ENCODE measurements at places on chromosomes 6 and 20.

DNA sequence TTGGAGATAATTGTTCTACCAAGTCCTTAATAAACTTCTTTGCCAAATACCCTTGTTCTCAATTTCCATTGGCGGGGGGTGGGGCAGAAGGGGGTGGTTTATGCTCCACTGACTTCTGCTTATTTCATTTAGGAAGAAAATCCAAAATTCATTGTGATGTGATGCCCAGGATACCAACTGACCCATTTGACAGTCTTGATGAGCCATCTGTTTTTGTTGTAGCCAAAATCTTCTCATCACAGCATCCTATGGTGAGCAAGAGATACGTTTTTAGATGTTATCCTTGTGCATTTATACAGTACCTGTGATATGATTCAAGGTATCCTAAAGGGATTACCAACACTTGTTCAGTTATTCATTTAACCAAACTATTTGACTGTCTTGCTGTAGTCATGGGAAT lies 108.5 kb upstream of the BMP5 start:
- no peak for DNase-seq

GRCh38 chr6:51241376-51241775 lies 422.7 kb downstream of the TFAP2B start:
- DNase-seq, result no peak

DNA sequence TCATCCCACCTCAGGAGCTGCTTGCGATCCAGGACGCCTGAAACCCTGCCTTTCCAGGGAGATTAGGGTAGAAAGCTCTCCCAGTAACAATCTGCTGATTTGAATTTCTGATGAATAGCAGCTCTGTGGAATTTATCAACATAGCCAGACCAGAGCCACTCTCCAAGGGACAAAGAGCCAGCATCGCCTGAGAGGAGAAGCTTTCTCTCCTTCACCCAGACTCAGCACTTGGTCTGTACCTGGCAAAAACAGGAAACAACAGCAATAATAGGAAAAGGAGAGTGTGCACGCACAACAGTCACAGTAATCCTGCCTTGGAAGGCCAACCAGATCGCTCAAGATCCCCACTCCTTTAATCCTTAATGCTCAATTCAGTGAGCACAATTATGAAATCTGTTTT lies 22.3 kb upstream of the ROS1 start:
- DNase-seq, result no peak

- DNase-seq, result no peak
Observed at GRCh38 chr20:22353586-22353985, 230.8 kb downstream of the FOXA2 start.

DNA sequence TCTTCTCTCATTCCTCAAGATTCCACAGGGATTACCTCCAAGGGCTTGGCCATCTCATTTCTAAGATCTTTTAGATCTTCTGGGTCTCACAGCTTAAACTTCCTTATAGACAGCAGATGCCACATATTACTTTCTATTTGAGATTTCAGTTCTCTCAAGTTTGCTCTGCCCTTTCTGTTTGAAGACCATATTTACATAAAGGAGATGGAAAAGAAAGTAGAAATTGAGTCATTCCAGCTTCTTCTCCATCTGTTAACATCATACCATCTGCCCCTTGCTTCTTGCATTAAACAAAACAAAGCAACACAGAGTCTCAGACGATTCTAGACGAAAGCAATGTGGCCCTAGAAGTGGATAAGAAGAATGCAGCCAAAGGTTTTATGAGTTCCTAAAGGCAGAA lies 203.4 kb downstream of the TTLL2 start:
- DNase-seq, result no peak

- no peak for DNase-seq
Observed at GRCh38 chr6:118725944-118726343, 74.6 kb upstream of the CEP85L start.

DNA sequence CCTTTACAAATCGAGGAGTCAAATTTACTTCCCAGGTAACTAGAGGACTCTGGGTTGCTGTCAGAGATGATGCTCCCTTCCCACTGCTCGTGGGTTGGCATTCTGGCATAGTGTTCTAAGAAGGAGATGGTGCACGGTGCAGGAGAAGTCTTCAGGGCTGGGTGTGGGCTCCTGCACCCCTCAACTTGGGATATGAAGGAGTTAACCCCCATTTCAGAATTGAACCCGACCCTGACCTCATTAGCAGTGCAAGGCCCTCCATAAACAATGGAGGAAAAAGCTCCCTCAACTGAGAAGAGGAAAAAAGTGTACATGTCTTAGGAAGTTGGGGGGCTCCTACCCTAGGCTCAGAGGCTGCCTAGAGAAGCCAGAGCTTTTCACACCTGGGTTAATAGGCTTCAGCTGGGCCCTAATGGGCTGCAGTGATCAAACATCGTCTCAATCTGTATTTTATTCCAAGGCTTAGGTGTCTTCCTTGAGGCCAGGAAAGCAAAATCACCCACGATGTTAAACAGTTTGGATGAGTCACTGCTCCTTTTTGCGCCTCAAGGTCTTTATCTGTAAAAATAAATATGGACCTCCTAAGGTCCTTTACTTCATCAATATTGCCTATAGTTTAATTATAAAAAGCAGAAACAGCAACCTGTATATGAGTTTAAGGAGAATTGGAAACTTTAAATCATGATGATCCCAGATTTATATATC lies 29.4 kb downstream of the TFAP2B start:
- DNase-seq, result no peak

GRCh38 chr6:88804701-88805100 lies 158.7 kb downstream of the RNGTT start:
- DNase-seq, result no peak

DNA sequence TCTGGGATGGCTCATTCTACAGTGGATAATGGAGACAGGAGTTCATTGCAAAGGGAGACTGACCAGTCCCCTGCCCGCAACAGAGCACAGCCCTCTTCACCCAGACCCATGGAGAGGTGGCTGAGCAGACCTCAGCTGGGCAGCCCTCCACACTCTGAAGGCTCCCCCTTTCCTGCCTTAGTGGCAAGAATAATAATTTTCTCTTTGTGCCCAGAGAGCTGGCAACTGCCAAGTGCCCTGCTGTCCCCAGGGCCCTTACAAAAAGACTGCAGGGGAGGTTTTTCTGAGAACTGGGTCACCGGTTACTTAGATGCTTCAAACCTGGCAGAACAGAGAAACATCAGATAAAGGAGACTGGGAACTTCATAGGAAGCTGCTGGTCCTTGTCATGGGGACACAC lies 35.4 kb upstream of the ZNFX1 start:
- DNase-seq, result no peak

DNA sequence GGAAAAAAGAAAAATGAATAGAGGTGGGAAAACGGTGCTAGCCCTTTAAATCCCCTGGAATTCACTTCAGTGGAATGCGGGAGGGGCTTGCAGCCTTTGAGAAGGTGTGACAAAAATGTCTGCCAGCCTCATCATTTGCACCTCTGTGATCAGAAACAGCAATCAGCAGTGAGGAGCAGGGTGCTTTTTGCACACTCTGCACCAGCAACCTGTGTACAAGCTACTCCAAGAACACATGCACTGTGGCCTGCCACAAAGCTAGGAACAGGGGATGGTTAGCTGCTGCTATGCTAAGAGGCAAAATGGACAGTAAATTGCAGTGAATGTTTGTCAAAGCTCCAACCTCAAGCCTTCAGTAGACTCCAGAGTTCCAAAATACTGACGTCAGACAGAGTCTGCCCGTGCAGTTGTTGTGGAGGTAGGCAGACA lies 29.7 kb downstream of the GINS1 start:
- DNase-seq, result no peak

DNA sequence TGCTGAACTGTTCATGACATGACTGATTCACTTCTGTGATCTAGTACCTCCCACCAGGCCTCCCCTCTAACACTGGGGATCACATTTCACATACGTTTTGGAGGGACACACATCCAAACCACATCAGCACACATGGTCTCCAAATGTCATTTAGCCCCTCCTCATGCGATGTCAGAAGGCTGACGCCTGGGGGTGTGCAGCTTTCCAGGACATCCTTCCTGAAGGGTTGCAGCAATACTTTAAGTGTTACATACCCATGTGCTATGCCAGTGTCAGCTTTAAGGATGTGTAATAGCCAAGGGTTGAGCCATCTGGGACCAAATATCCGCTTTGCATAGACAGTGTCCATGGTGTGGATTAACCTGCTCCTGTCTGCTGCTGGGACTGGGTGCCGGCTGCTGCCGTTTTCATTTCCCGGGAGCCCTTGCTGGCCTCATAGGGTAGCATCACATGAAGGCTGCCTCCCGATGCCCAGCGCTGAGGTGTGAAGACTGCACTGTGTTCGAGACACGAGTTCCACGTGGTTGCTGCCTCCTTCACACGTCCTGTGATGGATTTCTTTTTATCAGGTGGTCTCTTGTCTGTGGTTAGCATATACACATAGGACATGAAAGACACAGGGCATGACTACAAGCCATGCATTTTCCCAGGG lies 219.0 kb downstream of the THBS2 start:
- no peak for DNase-seq

- no peak for DNase-seq
Observed at GRCh38 chr6:70586114-70586513, 19.4 kb downstream of the SDHAF4 start.

DNA sequence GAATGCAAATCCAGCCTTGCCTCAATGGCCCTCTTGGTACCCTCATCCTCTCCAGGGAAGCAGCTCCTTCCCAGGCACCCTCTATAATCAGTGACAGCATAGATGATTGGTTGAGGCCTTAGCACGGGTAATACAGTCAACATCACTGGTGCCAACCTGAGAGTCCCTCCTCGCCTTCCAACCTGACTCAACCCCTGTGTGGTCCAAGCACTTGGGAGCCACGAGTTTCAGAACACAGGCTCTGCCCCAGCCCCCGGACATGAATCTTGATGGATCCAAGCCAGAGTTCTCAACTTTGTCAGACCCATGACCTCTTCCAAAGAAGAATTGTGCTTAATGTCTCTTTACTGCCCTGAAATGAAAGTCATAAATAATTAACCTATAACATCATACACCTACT lies 213.9 kb downstream of the PREX1 start:
- peak; percentile 24 for DNase-seq

- no peak for DNase-seq
Observed at GRCh38 chr6:121548131-121548530, 112.7 kb downstream of the GJA1 start.

DNA sequence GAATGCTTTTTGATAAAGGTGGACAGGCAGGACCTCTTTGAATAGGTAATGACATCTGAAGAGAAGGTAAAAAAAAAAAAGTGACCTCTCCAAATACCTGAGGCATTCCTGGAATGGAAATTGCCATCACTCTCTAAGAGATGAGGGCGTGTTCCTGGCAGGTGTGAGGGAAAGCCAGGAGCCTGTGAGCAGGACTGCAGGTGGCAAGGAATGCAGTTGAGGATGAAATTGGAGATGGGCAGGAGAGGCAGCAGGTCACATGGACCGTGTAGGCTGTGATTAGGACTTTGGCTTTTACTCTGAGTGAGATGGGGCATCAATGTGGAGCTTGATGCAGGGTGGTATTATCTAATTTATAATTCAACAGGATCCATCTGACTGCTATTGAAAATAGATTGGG lies 227.4 kb downstream of the LRFN2 start:
- no peak for DNase-seq

DNA sequence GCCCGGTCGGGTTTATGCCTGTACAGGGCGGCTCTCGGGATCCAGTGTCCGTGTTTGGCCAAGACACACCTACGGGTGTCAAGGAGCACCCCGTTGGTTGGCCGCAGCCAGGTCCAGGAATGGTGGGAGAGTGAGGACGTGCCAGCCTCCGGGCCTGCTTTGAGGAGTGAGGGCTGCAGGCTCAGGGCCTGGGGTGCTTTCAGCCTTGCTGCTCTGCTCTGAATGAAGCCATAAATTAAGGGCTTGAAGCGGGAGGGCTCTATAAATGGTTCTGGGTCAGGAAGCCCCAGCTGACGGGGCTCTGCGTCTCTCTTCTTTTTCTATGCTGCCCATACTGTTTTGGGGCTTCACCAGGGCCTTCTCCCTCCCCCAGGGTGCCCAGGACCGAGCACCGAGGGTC lies 15.1 kb downstream of the GATA5 start:
- no peak for DNase-seq

- no peak for DNase-seq
Observed at GRCh38 chr20:45100563-45101245, at the start of gene KCNS1. TSS of gene KCNS1 (minus strand) at chr20:45101127. CDS start at chr20:45099236, 1,891 bp downstream.

DNA sequence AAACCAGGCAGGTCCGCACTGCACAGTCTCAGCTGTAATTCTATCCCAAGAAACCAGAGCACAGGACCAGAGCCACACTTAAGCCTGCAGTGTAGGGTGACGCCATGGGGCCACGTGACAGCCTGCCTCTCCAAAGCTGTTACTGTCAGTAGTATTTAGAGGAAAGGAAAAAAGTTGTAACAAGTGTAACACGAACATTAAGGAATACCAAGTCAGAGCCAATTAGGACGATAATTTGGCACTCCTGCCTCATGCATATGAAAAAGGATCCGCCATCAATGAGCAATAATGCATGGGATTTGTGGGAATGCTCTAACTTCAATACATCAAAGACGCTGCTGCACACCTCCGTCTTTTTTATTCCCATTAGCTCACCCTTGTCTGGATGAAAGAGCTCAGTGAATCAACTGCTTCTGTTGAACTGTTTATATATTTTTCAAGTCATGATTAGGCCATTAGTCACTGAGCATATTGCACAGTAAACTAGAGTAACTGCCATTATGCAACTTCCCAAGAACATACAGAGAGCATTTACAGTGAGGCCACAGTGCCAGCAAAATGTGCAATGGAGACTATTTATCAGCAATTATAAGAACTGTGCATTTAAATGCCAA lies 79.9 kb downstream of the ATXN1 start:
- no peak for DNase-seq

DNA sequence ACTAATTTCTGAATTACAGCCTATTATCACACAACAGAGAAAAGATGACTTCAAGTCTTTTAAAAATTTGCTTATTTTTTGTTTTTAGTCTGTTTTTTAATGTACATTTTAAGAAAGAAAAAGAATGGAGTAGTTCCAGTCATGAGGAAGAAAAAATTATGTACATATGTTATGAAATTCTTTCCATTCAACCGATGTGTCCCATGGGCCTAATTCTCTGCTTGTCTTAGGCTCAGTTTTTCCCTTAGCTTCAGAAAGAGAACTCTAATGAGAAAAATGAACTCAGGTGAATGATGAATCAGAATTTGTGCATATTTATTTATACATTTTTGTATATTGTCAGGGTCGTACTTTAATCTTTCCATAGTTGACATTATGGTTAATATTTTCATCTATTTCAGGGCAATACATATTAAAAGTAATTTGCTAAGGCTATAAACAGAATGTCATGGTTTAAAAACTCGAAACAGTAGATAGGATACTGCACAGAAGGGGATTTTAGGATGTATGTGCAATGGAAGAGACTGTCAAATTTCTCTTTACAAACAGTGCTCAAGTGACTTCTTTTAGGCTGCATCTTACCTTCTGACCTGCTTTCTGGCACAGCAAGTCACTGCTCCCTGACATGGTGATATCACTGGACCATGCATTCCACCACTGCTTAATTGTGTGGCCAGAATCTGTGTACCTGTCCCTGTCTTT lies 153.1 kb downstream of the EPHA7 start:
- DNase-seq, result no peak

Data from breast epithelium (tissue), 4 donors.